ENCODE measurements at places on chromosomes 7 and 10. TPM values are rescaled to one million over a fixed set of nuclear protein-coding genes. Genes with fewer than 3 reads are reported as not detected.

DNA sequence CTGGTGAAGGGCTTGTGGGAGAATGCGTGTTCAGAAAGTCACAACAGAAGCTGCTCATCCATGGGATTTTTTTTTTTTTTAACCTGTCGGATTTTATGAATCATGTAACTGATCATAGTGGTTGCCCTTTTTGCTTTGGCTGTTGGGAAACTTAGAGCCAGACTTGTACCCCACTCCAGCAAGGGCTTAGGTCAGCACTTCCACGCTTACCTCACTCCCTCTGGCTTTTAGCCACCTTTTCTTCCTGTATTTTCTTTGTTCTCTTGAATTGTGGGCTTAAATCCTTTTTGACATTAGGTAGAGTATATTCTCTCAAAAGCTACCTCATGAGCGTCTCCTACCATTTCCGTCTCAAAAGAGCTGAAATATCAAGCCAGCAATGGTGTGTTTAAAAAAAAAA, 113.6 kb upstream of the BTBD16 start:
- no peak for DNase-seq

- no peak for DNase-seq
These were observed 293.3 kb downstream of the USP6NL start for GRCh38 chr10:11317936-11318670.

DNA sequence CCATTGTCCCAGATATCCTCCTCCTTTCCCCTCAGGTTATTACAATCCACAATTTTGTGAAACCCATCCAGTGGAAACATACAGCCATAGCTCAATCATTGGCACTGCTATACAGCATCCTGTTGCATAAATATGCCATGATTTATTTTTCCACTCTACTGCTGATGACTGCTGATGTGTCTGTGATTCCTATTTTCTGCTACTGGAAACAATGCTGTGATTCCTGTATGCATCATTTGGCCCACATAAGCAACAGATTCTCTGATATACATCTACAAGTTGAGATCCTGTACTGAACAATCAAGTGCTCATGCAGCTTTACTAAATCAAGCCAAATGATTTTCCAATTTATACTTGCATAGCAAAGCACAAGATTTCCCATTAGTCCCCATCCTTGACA, 39.6 kb downstream of the CUL2 start:
- no peak for DNase-seq

DNA sequence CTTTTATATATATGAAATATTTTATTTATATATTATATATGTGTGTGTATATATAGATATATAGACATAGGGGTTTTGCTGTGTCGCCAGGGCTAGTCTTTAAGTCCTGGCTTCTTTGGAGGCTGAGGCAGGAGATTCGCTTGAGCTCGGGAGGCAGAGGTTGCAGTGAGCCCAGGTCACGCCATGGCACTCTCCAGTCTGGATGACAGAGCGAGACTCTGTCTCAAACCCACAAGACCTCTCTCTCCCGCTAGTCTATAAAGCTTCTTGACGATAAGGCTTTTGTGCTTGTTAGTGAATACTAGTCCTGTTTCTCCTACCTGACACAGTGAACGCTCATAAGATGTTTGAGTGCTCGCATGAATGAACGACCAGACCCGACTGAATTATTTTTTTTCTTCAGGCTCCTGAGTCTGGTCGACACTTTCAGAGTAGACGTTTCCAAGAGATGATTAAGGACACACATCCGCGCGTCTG, 577 bp upstream of the DDX21 start:
- DNase-seq: no peak

- DNase-seq: no peak
These were observed 95.0 kb downstream of the FAM53B start for GRCh38 chr10:124649214-124649613.

GRCh38 chr10:96014473-96015102, 28.8 kb upstream of the CCNJ start:
- no peak for DNase-seq

The HOXA3 gene
- 50.9 TPM for total RNA-seq

The FFAR4 gene
- total RNA-seq: 0.07 TPM

The CRHR2 gene
- 1.1 TPM for total RNA-seq

The TFR2 gene
- 0.12 TPM for total RNA-seq

The CPXM2 gene
- total RNA-seq: 18.0 TPM

Data from ovary (tissue), 10 donors.